ENCODE measurements at places on chromosomes 11 and 22.

- DNase-seq = no peak
Measured at GRCh38 chr11:106321601-106322000, 244.1 kb downstream of the AASDHPPT start.

- no peak for DNase-seq
Measured at GRCh38 chr11:117984476-117984875, 1.7 kb upstream of the IL10RA start.

DNA sequence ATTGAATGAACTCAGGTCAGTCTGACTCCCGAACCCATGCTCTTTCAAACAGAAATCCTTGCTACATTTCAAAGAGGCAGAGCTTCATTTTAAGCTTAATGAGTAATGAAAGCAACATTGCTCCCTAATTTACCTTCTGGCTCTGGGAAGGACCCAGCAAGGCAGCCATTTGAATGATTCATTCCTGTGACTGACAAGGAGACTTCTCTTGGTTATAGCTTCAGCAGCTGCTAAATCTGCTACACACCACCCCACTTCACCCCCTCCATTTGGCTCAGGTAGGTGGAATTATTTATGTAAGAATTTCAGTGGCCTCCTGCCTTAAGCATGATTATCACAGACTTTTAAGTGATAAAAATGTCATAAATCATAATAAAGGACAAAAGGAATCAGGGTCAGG, 117.7 kb downstream of the KCNC1 start:
- DNase-seq = no peak

DNA sequence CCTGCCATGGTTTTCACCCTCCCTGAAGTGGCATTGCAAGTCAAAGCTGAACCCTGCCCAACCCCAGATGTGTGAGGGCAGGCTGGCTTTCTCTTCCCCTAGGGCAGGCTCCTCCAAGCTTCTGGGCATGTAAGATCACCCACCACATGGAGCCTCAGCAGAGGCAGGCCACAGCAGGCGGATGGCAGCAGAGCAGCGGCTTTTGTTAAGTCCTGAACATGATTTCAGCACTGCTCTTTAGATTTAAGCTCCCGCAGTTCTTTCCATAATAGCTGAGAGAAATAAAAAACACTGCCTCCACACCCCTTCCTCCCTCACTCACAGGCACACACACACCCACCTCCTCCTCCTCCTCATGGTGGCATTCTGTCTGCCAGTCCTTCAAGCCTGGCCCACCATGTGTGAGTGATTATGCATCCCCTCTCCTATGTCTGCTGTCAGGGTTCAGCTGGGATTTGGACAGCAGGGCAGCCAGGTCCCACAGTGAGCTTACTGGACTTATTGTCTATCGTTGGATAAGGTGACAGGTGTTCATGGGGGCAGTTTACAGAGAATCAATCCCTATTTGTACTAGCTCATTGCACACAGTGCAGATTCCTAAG, 5.0 kb upstream of the NTM start:
- no peak for DNase-seq

- DNase-seq = no peak
Measured at GRCh38 chr11:128616161-128616560, 28.8 kb upstream of the ETS1 start.

DNA sequence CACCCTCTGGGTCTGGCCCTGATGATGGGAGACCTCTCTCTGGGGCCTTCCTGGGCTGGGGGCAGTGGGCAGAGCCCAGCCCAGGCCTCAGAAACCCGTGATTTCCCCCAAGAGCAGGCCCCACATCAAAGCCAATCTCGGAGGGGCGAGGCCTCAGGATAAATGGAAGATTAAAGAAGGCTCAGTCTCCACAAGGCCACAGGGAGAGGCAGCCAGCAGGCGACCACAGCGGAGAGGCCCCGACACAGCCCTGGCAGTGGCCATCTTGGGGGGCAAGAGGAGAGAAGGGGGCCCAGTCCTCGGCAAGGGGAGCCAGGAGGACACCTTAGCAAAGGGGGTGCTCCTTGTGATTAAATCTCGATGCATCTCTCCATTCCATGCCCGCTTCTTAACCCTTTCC, 12.5 kb upstream of the CREB3L1 start:
- no peak for DNase-seq

DNA sequence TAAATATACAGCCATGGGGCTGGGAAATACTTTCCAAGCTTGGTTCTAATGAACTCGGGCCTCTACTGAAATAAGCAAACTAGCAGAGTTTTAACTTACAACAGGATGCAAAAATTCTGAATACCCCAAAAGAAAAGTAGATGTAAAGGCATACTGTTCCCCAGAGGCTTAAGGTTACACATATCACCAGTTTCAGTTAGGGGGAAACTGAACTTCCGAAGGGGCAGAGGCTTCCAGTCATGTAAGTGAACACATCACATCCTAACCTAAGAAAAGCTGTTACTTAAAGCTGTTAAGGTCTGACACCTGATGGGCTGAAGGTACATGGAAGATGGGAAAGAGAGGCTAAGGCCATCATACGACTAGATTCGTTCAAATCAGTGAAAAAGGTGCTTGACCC, 2.3 kb downstream of the GAB2 start:
- no peak for DNase-seq

DNA sequence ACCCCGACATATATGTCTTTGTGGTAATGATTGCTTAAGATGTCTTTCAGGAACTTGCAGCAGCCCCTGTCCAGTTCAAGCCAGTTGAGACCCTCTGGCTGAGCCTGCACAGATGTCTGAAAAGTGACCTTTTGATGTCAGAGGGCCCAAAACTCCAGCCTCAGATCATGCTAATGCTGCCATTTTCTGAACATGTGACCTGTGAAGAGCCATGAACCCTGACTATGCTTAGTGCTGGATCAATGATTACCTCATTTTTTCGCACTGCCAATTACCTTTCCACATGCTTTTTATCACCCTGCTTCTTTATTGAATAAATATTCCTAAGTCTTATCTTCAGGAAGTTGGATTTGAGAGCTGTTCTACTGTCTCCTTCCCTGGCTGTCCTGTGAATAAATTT, 6.9 kb upstream of the CYP2R1 start:
- no peak for DNase-seq

GRCh38 chr11:16321148-16321547, 35.2 kb downstream of the SOX6 start:
- DNase-seq = no peak

- DNase-seq = no peak
Measured at GRCh38 chr11:17313349-17314231, 37.1 kb downstream of the NUCB2 start.

DNA sequence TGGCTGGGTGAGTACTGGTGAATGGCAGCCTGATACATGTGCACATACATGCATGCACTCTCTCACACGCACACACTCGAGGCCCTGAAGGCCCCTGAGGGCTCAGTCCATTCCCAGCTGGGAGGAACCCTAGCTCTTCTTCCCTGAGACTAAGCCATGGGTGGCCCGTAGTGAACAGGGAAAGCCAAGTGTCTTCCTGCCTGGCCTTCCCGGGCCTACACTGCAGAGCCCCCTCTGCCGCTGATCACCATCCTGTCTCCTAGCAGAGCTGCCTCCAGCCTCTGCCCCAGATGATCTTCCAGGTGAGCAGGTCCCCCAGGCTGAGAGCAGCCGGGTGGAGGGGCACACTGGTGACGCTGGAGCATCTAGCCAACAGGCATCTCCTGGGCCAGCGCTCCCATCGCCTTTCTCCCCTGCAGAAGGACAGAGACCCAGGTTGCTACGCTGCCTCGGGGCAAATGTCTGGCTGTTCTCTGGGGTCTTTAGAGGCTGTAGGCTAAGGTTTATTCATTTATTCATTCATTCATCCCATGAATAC, 57.3 kb downstream of the CD82 start:
- DNase-seq = no peak

GRCh38 chr11:17572359-17572690, 25.3 kb downstream of the OTOG start:
- no peak for DNase-seq

GRCh38 chr11:111384494-111384893, 5.4 kb upstream of the POU2AF1 start:
- no peak for DNase-seq

DNA sequence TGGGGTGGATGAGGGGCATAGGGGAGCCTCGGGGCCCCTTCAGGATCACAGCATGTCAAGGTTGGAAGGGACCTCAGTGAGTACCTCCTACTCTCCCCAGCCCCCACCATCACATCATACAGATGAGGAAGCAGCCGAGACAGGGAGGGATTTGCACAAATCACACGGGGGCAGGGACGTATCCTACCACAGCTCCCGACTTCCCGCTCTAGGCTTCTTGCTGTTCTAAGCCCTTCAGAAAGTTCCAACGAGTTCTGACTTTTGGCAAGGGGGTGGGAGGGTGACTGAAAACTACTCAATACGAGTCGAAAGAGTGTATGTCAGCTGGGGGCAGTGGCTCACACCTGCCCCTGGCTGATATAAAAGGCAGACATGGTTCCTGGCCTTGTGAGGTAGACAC, 4.7 kb upstream of the RAD9A start:
- DNase-seq = no peak

GRCh38 chr11:59010708-59011107, 71.4 kb downstream of the GLYATL1 start:
- DNase-seq = no peak

DNA sequence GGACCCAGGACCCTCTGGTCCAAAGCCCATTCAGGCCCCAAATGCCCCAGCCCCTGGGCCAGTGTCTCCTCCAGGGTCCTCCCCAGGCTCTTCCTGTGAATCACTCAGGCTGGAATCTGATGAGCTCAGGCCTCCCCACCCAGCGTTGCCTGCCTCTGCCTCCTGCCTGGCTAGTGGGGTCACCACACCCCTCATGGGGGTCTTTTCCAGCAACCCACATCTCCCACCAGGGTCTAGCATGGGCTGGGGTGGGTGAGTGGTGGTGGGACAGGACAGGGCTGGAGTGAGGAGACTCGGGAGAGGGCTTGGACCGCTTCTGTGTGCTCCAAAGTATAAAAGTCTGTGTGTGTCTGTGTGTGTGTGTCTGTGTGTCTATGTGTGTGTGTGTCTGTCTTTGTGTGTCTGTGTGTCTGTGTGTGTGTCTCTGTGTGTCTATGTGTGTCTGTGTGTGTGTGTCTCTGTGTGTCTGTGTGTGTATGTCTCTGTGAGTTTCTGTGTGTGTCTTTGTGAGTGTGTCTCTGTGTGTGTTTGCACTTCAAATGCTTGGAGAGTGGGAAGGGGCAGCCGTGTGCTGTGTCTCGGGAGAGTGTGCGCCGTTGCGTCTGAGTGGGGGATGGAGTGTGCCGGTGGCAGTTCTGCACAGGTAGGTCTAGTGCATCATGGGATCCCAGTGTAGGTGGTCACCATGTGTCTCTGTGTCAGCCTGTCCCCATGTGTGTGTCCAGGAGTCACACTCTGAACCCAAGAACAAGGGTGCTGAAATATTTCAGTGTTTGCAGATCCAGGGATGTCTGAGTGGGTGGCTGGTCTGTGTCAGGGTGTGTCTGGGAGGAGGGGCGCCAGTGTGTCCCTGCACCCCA, 8.8 kb downstream of the RIN1 start:
- no peak for DNase-seq

DNA sequence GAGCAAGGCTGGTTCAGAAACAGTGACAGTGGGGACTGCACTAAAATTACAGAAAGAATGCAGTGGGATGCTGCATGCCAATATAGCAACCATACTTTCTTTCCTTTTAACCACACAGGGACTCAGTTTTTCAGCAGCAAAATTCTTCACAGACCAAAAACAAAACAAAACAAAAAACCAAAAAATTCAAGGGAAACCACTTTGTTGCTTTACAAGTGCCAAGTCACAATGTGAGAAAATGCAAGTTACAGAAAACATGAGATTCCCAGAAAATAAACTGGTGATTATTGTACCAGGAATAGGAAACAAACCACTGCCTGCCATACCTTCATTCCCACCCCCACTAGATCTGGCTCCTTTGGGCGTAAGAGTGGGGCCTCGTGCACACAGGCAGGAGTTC, 52.6 kb downstream of the TENM4 start:
- no peak for DNase-seq

GRCh38 chr11:117857734-117858414, 18.6 kb downstream of the FXYD6 start:
- no peak for DNase-seq

DNA sequence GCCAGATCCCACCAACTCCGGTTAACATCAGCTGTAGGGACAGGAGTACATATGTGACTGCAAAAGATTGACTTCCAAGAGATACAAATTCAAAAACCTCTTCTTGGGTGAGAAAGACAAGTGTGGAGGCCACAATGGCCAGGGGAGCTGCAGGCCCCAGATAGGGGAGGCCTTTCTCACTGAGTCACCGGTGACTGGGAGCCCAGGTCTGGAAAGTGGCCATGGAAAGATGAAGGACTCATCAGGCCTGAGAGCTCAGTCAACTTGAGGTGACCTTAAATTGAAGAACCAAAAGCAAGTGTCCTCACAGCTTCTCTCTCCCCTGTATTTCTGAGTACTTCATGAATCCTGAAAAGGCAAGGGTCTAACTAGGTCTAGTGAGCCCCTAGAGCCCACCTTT, 90.4 kb upstream of the CLPB start:
- no peak for DNase-seq

DNA sequence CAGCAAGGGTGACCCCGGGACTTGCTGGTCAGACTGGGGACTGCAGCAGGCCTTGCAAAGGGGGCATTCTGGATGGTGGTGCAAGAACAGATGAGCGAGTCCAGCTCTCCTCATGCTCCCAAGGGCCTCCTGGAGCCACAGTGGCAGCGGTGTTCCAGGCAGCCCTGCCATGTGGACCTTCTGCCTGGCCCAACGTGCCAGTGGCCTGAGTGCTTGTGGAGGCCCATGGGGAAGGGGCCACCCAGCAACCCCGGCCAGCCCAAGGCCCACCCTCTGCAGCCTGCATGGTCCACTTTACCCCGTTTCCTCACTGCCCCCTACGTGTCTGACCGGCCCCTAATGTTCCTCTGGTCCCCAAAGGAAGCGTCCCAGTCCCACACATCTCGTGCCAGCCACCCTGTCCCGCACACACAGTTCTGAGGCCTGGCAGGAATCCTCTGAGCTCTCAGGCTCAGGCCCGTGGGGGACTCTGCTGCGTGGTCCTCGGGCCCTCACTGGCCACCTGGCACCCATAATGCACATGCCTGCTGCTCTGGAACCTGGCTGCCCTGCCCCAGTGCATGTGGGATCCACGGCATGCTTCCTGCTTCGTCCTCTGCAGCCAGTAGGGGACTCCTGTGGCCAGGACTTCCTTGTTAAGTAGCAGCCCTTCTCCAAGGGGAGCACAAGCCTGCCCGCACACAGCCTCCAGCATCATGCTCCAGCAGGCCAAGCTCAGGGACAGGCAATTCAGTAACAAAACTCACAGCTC, 85.5 kb downstream of the DGCR2 start:
- DNase-seq = no peak

DNA sequence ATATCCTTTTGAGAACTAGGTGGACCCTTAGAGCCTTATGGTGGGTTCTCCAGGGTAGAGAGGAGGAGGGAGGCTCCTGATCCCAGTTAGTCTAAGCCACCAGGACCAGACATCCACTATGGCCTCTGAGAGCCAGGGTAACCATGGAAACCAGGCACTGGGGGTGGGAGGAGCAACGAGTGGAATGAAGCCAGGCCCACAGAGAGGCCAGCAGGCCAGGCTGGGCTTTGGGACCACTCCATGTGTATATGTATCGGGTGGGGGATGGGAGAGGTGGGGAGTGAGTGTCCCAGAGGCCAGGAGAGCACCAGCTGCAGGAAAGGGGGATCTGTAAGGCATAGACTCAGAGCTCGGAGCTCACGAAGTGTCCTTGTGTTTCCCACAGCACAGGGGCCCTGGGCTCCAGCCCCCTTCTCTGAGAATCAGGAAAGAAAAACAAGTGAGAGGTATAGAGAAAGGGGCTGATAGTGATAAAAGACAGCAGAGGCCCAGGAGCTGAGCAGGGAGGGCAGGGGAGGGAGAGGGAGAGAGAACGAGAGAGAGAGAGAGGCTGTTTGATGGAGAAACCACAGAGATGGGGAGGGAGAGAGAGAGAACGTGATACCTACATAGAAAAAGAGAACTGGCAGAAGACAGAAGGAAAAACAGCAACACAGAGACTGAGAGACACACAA, 15.5 kb upstream of the TSPAN18 start:
- DNase-seq = no peak
